ENCODE measurements at places on chromosomes 4 and X.

GRCh38 chr4:150145090-150145945 lies 67.1 kb downstream of the DCLK2 start:
- DNase-seq: no peak

- no peak for DNase-seq
These were observed 318.5 kb downstream of the ARAP2 start for GRCh38 chr4:35925806-35926205.

GRCh38 chrX:17563515-17563914 lies 173.8 kb upstream of the SCML1 start:
- DNase-seq: no peak

GRCh38 chr4:52956691-52957090 lies 94.6 kb downstream of the RASL11B start:
- no peak for DNase-seq

GRCh38 chr4:76012388-76012801 lies 5.1 kb upstream of the CXCL9 start:
- no peak for DNase-seq

DNA sequence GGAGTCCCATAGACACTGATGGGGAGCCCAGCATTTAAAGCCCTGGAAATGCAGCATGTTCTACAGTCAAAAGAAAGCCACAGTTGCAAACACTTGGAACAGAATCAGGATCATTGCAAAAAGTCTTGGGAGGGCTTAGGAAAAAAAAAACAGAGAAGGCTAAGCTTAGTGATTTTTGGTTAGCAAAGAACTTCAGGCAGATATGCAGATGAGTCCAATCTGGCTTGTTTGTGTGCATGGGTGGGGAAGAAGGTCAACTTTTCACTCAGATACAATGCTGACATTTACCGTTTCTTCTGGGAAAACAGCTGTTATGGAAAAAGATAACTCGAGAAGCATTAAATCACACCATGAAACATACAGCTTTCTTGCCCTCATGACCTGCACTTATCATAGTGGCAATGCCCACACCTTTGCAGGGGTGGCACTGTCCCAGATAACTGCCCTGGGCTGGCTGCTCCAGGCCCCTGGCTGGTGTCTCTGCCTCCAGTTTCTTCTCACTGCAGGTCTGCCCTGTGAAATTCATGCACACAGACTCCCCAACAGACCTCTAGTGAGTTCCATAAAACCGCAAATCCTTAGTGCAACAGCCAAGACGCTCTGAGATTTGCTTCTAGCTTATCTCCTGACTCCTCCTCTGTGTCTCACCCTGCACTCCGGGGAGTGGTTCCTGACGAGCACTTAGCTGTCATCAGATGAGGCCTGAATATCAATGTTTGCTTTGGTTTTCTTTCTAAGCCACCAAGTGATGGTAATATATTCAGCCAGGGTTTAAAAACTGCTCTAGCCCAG lies 99.2 kb downstream of the DRD5 start:
- DNase-seq: no peak

GRCh38 chrX:36510736-36511135 lies 497.4 kb upstream of the FAM47C start:
- no peak for DNase-seq

DNA sequence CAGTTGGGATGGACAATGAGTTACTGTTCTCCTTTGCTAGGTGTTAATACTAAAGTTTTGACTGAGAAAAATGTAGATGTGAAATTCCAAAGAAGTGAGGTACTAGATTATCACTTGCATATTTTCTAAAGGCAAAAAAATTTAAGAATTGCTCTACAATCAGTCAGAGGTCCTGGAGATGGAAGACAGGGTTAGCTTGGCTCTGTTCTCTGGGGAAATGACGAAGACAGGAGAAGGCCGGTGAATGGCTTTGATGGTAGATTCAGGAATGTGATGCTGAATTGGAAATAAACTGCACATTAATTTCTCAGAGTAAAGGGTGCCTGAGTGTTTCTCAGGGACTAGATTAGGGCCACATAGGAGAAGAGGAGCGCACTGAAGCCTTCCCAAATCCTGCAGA lies 214.0 kb upstream of the LEF1 start:
- DNase-seq: no peak

GRCh38 chrX:1076871-1077651 lies 135.4 kb downstream of the CRLF2 start:
- no peak for DNase-seq

DNA sequence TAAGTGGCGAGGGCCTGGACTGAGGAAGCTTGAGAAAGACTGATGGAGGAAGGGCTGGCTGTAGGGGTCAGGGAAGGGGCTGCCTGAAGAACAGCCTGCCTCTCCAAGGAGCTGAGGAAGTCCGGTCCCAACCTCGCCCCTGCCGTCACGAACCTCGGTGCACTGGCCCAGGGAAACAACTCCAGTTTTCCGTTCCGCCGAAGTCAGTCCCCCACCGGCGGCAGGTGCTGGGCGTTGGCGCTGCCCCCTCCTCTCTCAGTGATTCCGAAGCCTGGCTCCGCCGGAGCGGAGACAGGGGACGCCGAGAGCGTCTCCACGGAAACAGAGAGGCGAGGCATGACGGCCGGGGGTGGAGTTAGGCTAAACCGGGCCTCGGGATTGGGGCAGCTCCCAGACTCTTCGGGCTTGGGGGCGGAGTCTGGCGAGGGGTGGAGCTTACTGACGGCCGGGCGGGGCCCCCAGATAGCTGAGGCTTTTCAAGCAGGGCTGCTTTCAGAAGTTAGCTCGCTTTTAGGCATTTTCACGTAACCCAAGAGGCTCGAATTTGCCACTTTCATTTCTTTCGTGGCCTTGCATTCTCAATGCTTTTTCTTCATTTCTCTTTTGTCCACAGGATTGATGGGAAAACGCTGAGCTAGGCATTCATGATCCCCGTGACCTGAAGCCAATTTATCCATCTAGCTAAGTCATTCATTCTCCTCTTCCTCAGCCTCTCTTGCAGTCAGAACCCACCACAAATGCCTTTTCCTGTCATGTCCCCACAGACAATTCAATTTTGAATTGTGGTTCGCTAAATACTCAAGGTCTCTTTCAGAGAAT lies at the start of gene TTC29:
TTC29 (minus strand) TSS at position 309 of the 819 bp plus-strand sequence. CDS start 5,969 bp downstream, outside the sequence.
- DNase-seq: peak; percentile 84

DNA sequence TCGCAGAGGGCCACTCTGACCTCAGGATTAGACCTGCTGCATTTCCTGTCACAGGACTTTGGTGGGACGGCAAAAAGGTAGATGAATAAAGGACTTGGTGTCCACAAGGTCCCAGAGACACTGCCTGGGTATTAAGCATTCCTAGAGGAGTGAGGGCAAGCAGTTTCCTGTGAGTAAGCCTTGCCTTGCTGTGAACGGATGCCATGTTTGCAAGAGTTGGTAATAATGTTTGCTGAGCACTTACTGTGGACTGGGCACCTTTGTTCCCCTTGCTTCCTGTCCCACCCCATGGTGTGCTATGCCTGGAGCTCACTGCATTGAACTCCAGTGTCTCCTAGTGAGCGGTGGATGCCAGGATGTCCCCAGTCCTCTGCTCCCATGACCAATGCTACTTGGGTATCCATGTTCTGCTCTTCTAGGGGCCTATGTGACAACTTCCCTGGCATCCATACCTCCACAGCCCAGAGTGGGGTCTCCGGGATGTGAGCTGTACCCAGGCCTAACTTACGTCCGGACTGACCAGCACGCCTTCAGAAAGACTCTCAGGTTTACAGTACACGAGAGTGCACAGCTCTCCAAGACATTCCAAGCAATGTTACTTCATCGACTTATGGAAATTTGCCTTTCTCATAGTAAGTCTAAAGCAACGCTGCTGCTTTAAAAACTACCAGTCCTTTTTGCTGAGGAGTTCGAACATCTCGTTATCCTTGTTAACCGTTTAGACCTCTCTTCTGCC lies 95.5 kb upstream of the MSX1 start:
- no peak for DNase-seq

- no peak for DNase-seq
These were observed 127.9 kb downstream of the SHROOM3 start for GRCh38 chr4:76562836-76563453.

DNA sequence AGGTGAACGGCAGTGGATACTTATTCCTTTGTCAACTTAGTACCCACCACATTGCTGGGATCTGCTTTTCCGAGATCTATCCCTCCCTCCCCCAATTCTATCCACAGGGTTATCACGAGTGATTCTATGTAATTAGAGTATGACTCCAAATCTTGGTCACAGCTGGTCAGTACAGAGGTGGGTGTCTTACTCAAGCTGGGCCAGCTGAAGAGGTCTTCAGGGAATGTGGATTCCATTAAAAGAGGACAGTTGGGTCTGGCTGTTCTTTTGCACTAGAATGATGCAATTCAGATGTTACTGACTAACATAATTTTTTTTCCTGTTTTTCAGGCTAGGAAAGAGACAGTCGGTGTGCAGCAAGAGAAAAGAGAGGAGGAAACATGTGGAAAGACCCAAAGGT lies 92.3 kb downstream of the HS3ST1 start:
- no peak for DNase-seq

GRCh38 chr4:59570860-59571476 lies 1629.2 kb upstream of the ADGRL3 start:
- DNase-seq: no peak

DNA sequence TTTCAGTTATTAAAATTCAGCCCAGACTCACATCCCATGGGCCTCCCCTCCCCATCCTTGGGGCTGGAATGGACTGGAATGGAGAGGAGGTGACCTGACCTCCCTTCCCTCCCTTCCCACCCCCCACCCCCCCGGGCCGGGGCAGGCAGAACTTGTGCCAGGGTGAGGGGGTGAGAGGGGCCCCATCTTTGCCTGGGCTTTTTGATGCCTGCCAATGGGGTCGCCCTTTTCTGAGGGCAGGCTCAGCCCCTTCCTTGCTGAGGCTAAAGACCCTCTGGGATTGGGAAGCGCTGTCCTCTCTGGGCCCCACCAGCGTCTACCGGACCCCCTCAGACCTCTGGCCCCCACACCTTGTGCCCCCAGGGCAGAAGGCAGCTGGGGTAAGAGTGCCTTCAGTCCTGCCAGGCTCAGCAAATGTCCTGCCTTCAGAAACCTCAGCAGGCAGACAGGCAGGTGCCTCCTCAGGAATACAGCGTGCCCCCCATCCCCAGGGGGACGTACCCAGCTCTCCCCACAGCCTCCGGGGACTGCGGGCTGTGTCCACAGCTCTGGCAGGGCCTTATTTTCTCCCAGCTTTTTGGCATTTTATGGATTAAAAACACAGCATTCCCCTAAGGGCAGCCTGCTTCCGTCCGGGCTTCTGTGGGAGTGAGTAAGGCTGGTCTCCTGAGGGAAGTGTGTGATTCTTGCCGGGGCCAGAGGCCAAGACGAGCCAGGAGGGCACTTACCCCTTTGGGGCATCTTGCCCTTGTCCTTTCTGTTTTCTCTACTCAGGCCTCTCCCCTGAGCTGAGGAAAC lies 12.6 kb upstream of the CCNQ start:
- no peak for DNase-seq

GRCh38 chrX:2676794-2677675 lies 14.1 kb upstream of the CD99 start:
- no peak for DNase-seq

DNA sequence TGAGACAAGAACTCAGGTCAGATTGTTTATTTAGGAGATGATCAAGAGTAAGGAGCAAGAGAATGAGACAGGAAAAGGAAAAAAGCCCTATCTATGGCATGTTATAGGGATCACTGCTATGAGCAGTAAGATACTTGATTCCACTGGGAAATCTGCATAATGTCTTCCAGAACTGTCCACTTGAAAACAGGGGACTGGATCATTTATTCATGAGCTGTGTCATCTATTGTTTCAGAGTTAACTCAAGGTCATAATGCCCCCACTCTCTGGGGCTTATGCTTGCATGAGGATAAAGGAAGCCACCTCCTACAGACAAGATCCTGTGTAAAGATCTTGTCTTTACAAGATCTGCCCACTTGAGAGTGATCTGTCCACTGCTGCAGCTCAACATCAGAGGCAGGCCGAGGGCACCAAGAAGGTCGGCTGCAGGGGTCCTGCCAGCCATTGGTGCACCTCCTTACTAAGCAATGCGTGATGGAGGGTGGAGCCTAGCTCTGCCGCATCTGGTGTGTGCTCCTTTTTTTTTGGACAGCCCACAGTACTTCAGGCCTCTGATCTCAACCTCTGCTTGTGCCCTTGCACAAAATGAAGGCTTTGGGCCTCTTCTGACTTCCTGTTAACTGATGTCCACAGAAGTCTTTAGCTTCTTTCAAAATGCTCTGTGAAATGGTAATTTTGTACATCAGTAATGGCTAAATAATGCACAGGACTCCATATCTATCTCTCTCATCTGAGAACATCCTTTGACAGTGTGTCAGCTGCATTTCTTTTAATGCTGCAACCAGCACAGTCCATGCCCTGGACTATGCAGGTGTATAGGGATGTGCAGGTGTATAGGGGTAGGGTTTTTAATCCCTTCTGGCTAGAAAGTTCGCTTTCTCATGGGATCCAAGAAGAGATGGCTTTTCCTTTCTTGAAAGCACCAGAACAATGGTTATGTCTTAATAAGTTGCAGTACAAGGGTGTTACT lies 95.9 kb upstream of the TRPC3 start:
- no peak for DNase-seq

DNA sequence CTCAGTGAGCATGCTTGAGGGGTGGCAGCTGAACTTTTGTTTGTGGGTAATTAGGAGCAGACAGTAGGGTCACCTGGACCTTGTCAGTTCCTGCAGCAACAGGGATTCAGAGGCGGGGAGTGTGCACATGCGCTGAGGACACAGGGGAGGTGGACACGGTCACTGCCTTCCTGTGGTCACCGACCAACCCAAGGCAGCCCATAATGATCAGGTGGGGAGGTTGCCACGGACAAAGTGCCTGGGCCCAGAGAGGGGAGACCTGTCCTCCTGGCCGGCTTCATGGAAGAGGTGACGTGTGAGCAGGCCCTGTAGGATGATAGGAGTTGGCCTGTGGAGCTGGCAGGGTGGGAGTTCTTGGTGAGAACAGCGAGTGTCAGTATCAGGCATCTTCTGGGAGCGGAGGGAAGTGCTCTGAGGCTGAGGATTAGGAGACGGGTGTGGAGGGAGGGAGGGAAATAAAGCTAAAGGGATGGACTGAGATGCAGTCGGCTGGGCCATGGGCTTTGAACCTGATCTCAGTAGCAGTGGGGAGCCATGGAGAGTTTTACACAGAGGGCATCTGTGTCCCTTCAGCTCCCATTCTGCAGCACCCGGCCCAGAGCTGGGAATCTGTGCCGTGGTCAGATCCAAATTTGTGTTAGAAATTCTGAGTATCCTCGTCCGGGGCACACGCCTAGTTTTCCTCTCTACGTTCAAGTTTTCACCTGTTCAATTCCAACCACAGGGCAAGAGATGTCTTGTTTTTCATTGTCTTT lies 100.0 kb downstream of the PSAPL1 start:
- DNase-seq: no peak

- no peak for DNase-seq
These were observed 12.3 kb downstream of the LRP2BP start for GRCh38 chr4:185383451-185383850.

GRCh38 chr4:30380404-30380998 lies 339.7 kb upstream of the PCDH7 start:
- DNase-seq: no peak

GRCh38 chrX:16882702-16883486 lies 12.7 kb upstream of the RBBP7 start:
- peak; percentile 59 for DNase-seq
